ENCODE measurements at places on chromosomes 5 and 9. TPM values are rescaled to one million over a fixed set of nuclear protein-coding genes. Genes with fewer than 3 reads are reported as not detected.

DOLPP1 gene
- total RNA-seq = 10.5 TPM

TLX3 gene
- total RNA-seq = not detected

TMOD1 gene
- total RNA-seq = 1.7 TPM

PFN3 gene
- not detected for total RNA-seq

RAB14 gene
- 33.8 TPM for total RNA-seq

EHMT1 gene
- 38.3 TPM for total RNA-seq

SLC22A4 gene
- 5.7 TPM for total RNA-seq

FOXD4L4 gene
- 0.13 TPM for total RNA-seq

PCDHGA9 gene
- total RNA-seq = 1.4 TPM

C7 gene
- 0.51 TPM for total RNA-seq

CDC25C gene
- total RNA-seq = 6.7 TPM

KIF27 gene
- total RNA-seq = 1.9 TPM

QRFP gene
- total RNA-seq = not detected

CCNJL gene
- 8.5 TPM for total RNA-seq

BTNL8 gene
- total RNA-seq = 0.13 TPM

BAAT gene
- not detected for total RNA-seq

KIF12 gene
- total RNA-seq = not detected

SAPCD2 gene
- total RNA-seq = 5.1 TPM
